Femur (tissue), 1 donor: ENCODE measurements at places on chromosomes 11 and 22.
A peak's percentile ranks its signal among the peaks of the same experiment; 100 is the strongest.

- DNase-seq: peak; percentile 62
Measured at GRCh38 chr22:50444663-50445062, 30.2 kb downstream of the SBF1 start.

GRCh38 chr11:119396835-119397234 lies 15.3 kb upstream of the USP2 start:
- no peak for DNase-seq

- no peak for DNase-seq
Measured at GRCh38 chr11:111410951-111411350, 31.9 kb upstream of the POU2AF1 start.

DNA sequence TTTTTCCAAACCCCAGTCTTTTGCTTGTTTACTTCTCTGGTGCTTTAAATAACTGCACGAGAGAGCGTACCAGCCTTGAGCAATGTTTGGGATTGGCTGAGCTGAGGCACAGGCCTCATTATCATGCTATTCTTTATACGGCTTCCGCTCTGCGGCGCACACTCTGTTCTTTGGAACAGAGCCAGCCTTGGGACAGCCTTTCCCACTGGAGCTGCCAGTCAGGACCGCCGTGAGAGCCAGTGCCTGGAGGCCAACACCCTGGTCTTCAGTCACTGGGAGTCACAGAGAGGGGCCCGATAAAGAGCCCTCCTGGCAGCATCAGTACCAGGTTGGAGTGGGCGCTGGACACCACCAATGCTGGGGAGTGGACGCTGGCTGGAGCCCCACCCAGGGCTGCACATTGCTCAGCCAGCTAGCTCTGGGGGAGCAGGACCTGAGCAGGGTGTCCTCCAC lies 125.6 kb downstream of the BCR start:
- no peak for DNase-seq

DNA sequence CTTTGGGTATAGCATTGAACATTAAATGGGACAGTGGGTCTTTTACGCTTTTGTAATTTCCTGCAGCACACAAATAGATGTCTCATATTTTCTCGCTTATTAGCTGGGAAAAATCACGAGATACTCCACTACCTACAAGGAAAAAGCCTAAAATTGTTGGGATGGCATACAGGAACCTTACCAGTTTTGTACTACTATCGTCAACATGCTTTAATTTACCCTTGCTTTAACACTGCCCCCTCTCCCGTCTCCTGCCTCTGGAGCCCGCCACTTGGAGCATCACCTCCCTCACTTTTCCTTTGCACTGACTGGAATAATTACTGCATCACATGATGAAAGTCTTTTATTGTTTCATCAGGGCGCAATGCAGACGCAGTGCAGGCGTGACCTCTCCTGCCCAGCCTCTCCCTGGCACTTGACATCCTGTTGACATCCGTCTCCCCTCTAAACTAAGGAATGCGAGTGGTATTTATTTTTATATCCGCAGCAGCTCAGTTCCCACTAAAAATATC lies 1.0 kb upstream of the FNBP4 start:
- DNase-seq: peak; percentile 75

DNA sequence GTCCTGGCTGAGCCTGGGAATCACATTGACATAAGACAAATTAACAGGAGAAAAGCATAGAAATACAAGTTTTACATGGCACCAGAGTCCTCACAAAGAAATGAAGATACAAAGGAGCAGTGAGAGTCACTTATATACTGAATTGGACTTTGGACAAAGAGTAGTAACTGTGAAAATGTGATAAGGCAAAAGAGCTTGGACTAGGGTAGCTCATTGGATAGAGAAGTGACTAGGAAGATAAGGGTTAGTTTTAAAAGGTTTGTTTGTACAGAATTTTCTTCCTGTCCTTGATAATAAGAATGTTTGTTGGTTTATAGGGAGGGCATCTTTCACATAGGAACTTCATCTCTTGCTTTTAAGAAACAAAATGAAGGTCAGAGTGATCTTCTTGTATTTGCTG lies 17.9 kb upstream of the NUCB2 start:
- no peak for DNase-seq

DNA sequence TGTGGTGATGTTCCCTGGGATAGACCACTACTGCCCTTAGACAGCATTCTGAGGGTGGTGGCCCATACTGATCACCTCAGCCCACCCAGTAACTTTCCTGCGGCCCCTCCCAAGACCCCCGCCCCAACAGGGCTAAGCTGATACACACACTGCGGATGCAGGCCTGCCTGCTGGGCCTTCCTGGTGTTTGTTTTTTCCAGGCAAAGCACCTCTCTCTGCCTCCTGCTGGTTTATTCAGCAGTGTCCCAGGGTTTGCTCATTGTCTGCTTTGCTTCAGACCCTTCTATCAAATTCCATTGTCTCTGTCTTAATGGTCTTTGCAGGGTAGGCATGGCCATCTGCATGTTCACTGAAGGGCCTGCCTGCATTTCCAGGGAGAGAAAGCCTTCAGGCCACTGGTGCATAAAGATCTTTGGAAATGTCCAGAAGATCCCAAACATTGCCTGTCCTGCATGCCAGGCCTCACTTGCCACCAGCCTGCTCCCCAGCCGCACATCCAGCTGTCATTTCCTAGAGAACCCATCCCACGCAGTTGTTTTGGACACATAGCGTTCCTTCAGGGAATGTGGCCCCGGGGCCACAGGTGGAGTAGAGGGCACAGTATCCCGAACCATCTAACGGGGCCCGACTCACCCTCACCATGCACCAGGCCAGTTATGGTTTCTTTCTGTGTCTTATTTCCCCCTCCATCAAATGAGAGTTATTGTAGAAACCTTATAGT lies 50.2 kb downstream of the BCR start:
- no peak for DNase-seq

- no peak for DNase-seq
Measured at GRCh38 chr11:119617340-119617713, 111.7 kb downstream of the NECTIN1 start.

GRCh38 chr11:9527481-9528135 lies 45.9 kb upstream of the WEE1 start:
- peak; percentile 50 for DNase-seq

- DNase-seq: no peak
Measured at GRCh38 chr11:121886996-121887395, 229.0 kb downstream of the BLID start.

DNA sequence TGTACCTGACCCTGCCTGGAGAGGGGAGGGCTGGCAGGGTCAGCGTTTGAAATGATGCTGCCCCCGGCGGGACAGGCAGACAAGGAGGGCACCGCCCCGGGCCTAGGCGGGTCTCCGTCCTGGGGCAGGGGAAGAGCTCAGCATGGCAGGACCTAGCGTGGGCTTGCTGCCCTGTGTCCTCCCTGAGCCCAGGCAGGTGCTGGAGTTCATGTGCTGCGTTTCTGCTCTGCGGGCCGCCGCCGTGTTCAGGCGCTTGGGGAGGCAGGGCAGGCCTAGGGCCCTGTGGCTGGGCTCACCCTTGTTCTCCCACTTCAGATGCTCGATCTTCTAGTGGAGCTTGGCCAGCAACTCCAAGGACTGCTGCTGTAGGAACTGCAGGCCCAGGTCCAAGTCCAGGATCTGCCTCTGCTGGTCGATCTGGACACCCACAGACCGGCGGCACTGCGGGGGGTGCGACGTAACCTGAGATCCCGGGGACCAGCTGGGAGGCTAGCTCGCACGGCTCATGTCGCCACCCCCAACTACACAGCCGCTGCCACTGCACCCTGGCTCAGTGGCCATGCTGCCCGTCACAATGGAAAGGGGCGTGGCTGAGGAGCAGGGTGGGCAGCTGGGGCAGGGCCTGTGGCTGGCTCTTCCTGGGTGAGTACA lies 84.4 kb downstream of the MED15 start:
- DNase-seq: peak; percentile 61

- no peak for DNase-seq
Measured at GRCh38 chr22:41676134-41676533, 12.5 kb downstream of the SNU13 start.

DNA sequence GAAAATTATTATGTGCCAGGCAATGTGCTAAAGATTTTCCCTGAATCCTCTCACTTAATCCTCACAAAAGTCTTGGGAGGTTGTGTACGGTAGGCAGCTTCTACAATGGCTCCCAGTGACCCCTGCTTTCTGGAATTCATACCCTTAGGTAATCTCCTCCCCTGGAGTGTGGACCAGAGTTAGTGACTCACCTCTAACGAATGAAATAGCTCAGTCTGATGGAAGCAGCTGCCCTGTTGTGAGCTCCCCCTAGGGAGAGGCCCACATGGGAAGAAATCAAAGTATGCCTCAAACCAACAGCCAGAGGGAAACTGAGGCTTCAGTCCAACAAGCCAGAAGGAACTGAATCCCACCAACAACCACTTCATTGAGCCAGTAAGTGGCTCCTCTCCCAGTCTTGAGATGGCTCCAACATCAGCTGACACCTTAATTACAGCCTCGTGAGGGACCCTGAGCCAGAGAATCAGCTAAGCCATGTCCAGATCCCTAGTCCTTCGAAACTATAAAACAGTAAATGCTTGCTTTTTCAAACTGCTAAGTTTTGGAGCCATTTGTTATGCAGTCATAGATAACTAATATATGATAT lies 98.9 kb upstream of the ISX start:
- no peak for DNase-seq

DNA sequence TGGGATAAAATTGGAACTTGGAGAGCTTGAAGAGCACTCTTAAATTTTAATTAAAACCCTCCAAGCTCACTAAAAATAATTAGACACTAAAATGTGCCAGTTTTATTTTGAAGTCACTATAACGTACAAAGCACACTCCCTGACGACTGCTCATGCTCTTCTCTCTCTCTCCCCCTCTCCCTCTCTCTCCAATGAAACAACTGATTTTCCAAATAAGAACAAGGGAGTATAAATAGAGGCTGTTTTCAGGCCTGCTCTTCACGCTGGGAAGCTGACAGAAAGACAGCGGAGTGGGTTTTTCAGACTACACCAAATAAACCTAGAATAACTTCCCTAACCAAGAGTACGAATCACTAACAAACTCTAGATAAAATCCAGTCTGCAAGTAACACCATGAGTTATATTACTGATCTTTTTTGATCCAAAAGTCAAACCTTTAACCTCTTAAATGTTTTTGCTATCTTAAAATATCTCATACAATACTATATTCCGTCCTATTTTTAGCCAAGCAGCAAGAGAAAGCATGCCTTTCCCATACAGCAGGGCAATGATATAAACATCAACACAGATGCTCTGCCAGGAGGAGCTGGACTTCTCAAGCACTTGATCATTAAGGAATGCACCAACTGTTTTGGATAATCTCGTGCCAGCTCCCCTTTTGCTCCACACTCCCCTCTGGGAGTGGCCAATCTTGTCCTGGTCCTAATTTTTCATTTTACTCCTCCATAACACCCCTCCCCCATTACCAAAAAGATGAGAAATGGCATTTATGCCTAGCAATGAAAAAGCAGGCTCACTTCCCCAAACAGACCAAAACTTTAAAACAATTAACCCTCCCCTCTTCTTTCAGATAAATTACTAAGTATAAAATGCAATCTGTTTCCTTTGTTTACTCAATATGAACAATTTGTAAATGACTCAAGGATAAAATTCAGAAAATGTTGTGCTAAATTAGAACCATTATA lies 116.9 kb downstream of the SOX6 start:
- DNase-seq: peak; percentile 36

DNA sequence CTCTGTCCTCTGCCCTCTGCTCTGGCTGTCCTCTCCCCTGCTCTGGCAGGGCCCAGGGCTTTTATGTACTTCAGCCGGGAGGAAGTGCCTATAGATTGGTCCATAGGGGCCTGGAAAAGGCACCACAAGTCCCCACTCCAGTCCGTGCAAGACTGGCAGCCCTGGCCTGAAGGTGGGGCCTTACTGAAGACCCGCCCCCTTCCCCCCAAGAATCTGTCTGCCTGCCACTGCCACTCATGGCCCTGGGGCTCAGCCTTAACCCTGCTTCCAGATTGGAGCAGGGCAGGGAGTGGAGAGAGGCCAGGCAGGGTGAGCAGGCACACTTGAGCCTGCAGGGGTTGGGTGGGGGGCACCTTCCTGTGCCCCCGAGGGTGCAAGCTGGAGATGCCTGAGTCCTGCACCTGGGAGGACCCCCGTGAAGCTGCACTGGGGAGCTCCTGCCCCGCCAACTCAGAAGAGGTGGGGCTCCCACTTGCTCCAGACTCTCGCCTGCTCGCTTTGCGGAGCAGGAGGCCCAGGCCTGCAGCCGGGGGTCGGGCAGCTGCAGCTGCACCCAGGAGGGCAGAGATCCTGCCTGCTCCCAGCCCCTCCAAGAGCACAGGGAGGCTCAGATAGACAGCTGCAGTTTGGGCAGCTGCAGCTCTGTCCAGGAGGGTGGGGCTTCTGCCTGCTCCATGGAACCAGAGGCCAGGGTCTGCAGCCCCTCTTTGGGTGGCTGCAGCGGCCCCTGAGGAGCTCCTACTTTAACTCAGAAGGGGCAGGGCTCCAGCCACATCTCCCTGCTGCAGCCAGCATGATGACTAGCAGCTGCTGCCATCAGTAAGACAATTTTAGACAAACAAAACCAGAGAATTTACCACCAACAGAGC lies 51.0 kb upstream of the SC5D start:
- peak; percentile 71 for DNase-seq

DNA sequence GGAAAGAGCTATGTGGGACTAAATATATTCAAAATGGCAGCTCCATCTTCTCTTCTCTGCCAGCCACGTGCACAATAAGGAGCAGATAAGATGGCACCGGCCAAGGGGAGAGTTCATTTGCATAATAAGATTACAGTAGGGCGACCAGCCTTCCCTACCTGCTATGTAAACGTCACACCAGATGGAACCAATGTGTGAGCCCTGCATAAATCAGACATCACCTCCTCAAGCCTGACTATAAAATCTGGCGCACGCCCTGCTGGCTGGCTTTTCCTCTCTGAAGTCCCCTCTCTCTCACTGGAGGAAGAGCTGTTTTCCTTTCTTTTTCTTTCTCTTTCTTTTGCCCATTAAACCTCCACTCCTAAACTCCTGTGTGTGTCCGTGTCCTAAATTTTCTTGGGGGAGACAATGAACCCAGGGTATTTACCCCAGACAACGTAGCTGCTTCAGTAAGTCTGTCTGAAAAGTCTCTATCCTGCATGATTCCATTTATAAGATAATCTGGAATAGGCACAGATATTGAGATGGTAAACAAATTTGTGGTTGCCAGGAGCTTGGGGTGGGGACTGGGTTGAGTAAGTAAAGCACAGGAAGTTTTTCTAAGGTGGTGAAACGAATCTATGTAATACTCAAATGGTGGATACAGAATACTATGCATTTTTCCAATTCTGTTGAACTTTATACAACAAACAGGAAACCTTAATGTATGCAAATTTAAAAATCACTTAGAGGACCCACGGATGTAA lies 670.0 kb upstream of the KIRREL3 start:
- no peak for DNase-seq

GRCh38 chr22:49372530-49373288 lies 455.0 kb downstream of the BRD1 start:
- DNase-seq: no peak

- no peak for DNase-seq
Measured at GRCh38 chr22:24504956-24505736, 10.0 kb downstream of the UPB1 start.

- no peak for DNase-seq
Measured at GRCh38 chr11:74014880-74015279, 6.0 kb upstream of the UCP3 start.

DNA sequence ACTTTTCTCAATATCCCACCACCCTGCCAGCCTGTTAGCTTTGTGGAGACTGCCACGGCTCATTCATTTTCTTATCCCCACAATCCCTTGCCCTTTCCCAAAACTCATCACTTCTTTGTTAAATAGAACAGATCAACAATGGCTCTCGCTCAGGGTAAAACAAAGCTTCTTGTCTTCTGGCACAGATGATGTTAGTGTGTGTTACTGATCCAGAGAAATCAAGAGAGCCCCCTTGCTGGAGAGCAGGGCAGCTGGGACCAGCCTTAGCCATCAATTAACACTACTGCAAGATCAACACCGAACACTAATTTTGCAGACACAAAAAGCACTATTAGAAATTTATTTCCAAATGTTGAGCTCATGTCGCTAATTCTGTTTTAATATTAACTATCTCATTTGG lies 420.9 kb downstream of the TENM4 start:
- no peak for DNase-seq
